ENCODE measurements at places on chromosomes 4 and X.
A peak's percentile ranks its signal among the peaks of the same experiment; 100 is the strongest.

DNA sequence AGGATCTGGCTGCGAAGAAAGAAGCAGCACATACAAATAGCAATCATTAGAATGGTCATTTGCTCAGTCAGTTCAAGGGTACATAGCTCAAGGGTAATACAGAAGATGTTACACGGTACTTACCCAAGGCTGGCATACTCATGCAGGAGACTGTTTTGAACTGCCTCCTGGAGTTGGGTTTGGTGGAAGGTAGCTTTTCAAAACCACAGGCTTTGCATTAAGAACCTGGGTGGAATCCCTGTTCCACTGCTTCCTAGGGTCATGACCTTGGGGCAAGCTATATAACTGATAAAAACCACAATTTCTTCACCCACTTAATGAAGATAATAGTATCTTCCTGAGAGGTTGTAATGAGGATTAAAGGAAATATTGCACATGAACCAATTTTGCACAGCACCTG lies 36.5 kb downstream of the TBC1D9 start:
- no peak for DNase-seq

DNA sequence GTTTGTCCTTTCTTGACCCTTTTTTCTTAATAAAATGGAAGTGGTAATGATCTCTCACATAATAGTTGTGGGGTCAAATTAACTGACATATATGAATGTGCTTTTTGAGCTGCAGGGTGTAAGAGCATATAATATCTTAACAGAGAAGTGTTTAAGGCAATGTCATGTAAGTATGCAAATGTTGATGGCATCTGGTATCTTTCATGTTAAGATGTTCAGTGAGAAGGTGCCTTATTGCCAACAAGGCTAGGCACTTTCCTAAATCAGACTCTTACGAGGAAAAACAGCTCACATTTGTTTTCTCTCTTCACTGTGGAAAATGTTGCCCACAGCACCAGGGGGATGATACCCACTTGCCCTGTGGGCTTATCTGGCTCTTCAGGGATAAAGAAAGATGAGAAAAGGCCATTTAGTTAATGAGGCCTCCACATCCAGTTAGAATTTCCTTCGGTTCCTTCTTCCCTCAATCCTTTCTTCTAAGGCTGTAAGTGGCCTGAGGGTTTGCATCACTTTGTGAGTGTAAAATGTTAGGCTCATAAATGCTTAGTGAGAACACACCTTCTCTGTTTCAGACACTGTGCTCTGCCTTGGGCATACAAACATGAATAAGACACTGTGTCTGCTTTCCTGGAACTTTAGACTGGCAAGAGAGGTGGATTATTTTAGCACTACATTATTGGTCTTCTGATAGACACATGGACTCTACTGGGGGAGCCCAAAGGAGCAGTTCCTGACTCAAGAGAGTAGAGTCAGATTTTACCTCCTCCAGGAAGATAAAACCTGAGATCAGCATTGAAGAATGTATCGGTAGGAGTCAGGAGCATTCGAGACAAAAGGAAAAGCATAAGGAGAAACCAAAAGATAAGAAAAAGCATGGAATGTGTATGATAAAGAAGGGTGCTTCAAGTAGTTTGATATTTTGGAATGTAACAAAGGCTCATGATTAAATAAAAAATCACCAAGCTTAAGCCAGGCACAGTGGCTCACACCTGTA lies 135.5 kb downstream of the SOWAHB start:
- DNase-seq: no peak

- DNase-seq: no peak
These were observed 792.9 kb upstream of the HTR2C start for GRCh38 chrX:113790987-113791386.

DNA sequence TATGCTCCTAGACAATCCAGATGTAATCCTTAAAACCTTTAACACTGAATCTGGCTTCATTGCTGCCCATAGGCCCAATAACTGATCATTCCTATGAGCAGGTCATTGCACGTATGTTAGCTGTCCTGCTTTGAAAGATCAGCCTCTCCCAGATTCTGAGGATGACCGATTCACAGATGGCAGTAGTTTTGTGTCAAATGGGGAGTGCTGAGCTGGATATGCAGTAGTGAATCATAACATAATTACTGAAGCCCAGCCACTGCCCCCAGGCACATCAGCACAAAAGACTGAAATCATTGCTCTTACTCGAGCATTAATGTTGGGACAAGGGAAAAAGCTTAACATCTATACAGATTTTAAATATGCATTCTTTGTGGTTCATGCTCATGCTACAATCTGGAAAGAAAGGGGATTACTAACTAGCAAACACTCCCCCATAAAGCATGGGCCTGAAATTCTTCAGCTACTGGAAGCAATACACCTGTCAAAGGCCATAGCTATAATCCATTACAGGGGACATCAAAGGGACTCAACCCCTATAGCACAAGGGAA lies 16.4 kb upstream of the ZNF280C start:
- DNase-seq: no peak

- no peak for DNase-seq
These were observed 219.5 kb downstream of the CENPC start for GRCh38 chr4:67325791-67326190.

GRCh38 chr4:145619639-145619996 lies 433 bp downstream of the MMAA start:
- DNase-seq: no peak

- peak; percentile 3 for DNase-seq
These were observed 1.3 kb upstream of the CITED1 start for GRCh38 chrX:72306851-72307645.

DNA sequence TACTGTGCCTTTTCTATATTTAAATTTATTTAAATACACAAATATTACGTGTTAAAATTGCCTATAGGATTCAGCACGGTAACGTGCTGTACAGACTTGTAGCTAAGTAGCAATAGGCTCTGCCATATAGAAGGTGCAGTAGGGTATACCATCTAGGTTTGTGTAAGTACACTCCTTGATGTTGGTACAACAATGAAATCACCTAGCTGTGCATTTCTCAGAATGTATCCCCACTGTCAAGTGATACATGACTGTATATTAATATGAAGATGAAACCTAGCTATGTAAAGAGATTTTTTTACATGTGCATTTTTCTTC lies 431.2 kb downstream of the KCTD8 start:
- no peak for DNase-seq

GRCh38 chr4:3019145-3019846 lies 55.0 kb downstream of the HTT-AS start:
- no peak for DNase-seq

GRCh38 chr4:186298031-186298647 lies 32.1 kb downstream of the F11 start:
- DNase-seq: no peak

DNA sequence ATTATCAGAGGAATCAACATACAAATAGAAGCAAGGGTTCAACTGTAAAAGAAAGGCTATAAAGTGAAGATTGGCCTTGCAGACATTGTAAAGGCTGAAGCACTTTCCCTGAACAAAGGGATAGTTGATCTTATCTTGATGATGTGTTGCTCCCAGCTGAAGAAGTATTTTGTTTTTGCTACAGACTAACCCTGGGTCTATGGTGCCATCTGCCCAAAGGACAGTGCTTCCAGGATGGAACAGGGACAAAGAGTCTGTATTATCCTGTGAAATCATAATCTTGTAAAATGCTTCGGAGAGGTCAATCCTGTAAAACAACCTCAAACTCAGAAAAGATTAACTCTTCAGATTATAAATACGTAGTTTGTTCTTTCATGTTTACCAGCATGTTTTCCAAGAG lies 251.7 kb upstream of the ANKRD50 start:
- DNase-seq: no peak

- no peak for DNase-seq
These were observed 35.2 kb upstream of the LPAR4 start for GRCh38 chrX:78712336-78712735.

GRCh38 chrX:21645886-21646285 lies 12.2 kb downstream of the KLHL34 start:
- DNase-seq: no peak

- no peak for DNase-seq
These were observed 738 bp upstream of the HPF1 start for GRCh38 chr4:169758401-169758962.

- no peak for DNase-seq
These were observed 58.2 kb downstream of the RAB40AL start for GRCh38 chrX:102995316-102995715.

GRCh38 chrX:20265726-20266681 lies 705 bp downstream of the RPS6KA3 start:
- peak; percentile 1 for DNase-seq

- no peak for DNase-seq
These were observed 23.6 kb upstream of the GPRASP1 start for GRCh38 chrX:102627640-102628039.

- no peak for DNase-seq
These were observed 58.5 kb upstream of the PRDM8 start for GRCh38 chr4:80138551-80139538.

DNA sequence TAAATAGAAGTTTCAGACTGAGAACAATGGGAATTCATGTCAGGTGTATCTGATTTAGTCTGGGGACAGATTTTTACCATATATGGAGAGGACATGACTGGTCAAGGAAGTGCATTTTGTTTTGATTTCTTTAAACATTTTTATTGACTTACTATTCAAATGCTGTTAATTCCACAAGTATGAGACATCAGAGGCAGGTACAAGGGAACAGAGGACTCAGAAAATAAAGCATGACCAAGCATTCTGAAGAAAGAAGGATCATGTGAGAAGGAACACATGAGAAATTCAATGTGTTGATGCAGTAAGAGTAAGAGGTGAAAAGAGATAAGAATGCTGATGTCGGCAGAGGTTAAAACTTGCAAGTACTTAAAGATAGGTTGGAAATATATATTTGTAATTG lies 1452.6 kb downstream of the PCDH7 start:
- no peak for DNase-seq

DNA sequence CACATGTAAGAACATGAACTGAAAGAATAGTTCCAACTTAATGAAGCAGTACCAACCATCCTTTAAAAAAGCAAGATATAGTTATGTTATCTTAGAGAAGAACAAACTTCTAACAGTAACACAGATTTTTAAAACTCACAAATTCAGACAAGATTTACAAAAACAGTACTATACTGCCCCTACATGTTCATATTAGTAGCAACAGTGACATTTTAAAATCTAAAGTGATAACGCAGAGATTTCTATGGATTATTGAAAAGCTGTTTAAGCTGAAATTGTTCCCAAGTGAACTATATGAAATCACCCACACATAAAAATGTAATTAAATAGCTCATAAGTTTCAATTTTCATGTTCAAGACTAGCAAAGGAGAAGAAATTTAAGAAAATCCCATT lies 166.0 kb downstream of the FBXW7 start:
- DNase-seq: no peak

GRCh38 chr4:153676486-153676885 lies 7.6 kb upstream of the TLR2 start:
- DNase-seq: no peak

DNA sequence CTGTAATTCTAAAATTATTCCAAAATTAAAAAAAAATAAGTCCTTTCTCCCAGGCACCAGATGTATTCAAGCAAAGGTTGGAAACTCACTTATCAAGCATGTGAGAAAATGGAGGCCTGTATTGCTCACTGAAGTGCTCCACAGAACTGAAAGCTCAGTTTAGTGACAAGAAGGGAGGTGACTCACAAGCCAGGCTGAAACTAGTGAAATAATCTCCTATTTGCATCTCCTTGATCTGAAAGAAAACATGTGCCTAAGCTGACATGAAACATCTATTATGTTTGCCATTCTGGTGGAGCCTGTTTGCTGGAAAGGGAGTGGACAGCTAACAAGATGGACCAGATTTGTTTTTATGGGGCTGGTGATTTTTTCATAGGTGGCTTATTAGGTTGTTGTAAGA lies 54.0 kb upstream of the AMELX start:
- no peak for DNase-seq

DNA sequence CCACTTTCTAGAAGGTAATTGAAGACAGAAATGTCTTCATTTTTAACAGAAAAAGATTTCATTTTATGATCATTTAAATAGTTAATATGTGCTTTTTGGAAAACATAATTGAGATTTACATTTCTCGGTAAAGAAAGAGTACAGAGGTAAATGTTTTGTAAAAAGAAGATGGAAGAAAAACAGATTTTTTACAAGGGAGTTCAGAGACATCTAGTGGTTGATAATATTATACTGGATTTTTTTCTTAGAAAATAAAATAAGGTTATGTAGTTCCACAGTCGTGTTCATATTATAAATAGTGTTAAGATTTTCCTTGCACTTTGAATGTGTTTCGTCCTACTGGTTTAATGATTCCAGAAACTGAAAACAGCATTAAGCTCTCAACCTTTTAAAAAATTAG lies 60.6 kb downstream of the SMARCA1 start:
- DNase-seq: no peak

GRCh38 chrX:31266203-31267076 lies 194.6 kb upstream of the FTHL17 start:
- no peak for DNase-seq

DNA sequence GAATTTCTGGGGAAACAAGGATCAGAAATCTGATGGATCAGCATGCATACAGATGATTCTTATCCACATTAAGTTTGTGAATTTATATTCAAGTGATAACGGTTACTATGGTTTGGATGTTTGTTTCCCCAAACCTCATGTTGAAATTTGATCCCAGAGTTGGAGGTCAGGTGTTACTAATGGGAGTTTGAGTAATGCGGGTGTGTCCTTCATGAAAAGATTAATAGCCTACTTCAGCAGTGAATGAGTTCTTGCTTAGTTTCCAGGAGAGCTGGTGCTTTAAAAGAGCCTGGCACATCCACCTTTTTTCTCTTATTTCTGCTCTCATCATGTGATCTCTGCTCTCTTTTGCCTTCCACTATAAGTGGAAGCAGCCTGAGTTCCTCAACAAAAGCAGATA lies 712.4 kb downstream of the IL1RAPL1 start:
- no peak for DNase-seq

- no peak for DNase-seq
These were observed 104.4 kb upstream of the RAB40AL start for GRCh38 chrX:102832661-102833060.

DNA sequence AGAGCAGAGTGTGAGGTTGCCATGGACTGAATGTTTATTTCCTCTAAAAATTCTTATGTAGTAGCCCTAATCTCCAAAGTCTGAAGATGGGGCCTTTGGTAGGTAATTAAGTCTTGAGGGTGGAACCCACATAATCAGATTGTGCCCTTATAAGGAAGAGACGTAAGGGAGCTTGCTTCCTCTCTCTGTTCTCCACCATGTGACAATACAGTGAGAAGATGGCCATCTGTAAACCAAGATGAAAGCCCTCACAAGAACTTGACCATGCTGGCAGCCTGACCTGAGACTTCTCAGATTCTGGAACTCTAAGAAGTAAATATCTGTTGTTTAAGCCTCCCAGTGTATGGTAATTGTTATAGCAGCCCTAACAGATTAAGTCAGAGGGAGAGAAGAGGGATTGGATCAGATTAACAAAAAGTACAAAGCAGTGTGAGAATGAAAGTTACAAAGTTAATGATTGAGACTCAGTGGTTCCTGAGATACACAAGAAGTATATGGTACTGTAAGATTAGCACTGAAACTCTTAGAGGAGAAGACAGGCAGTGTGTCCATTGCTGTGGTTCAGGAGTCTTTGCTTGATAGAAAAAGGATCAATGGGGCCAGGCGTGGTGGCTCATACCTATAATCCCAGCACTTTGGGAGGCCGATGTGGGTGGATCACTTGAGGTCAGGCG lies 82.5 kb upstream of the GC start:
- DNase-seq: no peak

- DNase-seq: no peak
These were observed 46.8 kb upstream of the NDST3 start for GRCh38 chr4:117987464-117987863.

GRCh38 chrX:118507766-118508165 lies 12.2 kb downstream of the DOCK11 start:
- no peak for DNase-seq
